ENCODE measurements at places on chromosomes 5 and 9.

- no peak for DNase-seq
These were observed 61.7 kb downstream of the PPP2R2B start for GRCh38 chr5:146816775-146817387.

DNA sequence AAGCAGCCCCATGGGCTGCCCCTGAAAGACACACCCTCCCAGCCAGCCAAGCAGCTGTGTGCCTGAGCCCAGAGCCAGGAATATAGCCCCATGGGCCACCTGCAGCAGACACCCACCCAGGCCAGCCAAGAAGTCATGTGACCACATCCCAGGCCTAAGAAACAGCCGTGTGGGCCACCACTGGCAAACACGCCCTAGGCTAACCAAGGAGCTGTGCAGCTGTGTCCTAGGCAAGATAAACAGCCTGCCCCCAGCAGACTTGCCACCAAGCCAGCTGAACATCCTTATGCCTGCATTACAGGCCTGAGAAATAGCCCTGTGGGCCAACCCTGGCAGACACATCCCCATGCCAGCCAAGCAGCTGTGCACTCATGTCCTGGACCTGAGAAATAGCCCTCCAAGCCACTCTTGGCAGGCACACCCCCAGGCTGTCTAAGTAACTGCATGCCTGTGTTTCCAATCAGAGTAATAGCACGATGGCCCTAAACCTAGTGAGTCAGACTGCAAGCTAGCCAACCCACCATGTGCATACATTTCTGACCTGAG lies 143.0 kb downstream of the ADAMTS6 start:
- no peak for DNase-seq

DNA sequence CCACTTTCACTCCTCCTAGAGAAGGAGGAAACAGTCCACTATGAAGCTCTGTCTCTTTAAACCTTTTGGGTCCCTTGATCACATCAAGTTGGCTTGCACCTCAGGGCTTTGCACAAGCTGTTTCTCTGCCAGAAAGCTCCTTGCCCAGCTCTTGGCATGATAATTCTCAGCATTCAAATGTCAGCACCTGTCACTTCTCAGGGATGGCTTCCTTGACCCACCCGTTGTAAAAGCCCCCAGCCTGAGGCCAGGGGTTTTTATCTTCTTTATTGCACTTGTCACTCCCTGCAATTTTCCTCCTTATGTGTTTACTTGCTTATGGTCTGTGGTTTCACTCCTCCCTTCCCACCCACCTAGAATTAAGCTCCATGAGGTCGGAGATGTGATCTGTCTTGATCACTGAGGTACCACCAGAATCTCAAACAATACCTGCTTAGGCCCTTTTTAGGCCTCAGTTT lies 200.7 kb upstream of the TBC1D2 start:
- DNase-seq: no peak

DNA sequence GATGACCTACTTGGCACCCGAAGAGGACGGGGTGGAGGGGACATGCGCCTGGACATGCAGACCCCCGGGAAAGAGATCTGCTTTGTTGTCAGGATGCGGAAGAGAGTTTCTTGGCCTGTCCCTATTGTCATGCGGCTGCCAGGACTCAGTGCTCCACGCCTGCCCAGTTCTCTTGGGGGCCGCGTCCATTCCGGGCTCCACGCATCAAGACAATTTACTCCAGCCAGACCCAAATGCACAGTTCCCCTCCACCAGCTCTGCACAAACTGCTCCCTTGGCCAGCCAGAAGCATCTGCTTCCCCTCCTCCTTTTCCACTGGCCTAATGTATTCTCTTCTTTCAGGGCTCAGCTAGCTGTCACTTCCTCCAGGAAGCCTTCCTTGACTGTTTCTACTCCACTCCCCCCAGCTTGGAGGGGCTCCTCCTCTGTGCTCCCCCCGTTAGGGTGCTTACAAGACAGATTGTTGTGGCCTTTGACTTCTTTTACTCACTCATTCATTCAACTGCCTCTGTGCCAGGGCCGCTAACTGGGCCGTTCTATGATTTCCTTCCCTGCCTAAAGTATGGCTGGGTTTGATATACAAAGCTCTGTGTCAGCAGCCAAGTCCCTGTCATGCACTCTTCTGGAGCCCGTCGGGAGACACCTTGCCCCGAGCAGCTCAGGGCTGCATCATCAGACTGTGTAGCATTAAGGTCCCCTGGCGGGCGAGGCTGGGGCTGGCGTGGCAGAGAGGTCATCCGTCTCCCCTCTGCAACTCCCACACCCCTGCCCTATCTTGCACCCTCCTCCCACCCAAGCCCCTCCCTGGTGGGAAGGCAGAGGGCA lies 6.6 kb downstream of the FIBCD1 start:
- no peak for DNase-seq

- no peak for DNase-seq
These were observed 246.8 kb upstream of the IRX1 start for GRCh38 chr5:3348576-3349535.

DNA sequence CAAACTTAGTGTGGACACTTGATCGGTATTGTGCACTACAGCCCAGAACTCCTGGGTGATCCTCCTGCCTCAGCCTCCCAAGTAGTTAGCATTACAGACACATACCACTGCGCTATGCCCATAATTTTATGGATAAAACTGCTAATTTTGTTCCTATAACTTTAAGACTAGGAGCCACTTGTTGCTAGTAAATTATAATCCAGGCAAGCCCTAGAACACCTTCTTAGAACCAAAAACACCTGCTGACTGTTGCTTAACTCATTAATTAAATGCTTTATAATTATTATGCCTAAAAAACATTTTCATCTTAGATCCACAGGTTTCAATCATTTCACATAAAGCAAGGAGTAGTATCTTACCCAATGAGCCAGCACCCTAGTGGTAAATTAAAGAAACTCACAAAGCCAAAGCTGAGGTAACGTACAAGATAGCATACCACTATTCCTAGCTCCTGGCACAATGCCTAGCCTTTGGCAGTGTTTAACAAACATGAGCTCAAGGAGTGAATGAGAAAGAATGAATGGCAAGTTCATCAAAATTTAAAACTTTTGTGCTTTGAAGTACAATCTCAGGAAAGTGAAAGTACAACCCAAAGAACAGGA lies 5.4 kb downstream of the MRPS27 start:
- no peak for DNase-seq

DNA sequence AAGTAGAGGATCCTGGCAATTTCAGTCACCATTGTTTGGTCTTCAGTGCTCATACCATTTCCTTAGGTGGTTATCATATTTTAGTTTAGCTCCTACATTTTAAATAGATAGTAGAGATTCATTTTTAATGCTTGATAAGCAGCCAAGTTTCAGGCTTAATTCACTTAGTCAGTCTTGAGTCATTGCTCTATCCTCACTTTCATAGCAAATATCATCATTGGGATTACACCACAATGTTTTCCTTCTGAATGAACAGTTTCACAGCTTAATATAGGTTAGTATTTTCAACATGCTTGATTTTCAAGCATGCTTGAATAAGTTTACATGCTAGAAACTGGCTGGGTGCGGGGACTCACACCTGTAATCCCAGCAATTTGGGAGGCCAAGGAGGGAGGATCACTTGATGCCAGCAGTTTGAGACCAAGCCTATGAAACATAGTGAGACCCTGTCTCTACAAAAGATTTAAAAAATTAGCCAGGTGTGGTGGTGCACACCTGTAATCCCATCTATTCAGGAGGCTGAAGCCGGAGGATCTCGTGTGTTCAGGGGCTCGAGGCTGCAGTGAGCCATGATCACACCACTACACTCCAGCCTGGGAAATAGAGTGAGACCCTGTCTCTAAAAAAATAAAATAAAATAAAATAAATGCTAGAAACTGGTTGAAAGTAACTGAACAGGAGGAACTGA lies 339.9 kb downstream of the ADGRV1 start:
- DNase-seq: no peak

DNA sequence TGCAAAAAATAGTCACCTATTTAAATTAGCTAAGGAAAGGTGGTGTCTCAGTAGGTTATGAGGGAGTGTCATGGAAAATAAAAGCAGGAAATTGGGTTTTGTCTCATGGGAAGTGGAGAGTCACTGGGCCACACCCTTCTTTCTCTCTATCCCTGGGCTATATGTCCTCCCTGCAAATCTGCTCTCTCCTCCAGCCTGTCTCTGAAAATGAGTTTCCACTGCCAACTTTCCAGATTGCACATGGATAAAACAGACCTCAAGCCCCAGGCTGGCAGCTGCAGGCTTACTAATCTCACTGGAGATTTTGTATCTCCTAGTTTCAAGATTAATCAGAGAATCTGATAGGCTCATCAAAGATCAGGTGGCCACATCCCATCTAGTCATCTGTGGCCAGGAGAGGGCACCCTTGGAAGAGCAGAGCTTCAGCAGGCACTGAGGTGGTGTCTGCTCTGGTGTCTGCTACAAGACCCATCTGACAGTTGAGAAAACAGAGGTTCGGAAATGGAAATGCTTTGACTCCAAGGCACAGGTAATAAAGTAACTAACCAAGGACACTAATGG lies 178.9 kb downstream of the MSX2 start:
- no peak for DNase-seq

DNA sequence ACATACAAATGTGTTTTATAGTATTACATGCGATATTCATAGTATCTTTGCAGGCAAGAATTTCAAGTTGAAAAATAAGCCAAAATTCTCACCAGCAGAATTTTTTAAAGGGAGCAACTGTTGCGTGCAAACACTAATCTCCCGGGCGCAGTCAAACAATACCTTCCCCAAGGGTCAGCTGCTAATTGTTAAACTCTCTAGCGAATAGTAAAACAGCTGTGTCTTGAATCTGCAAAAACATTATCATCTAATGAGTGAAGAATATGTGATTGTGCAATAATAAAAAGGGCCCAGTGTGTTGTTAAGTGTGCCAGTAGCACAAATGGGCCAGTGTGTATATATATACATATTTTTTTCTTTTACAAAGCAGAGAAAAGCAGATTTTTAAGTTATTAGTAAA lies 131.4 kb downstream of the CCDC192 start:
- DNase-seq: no peak

DNA sequence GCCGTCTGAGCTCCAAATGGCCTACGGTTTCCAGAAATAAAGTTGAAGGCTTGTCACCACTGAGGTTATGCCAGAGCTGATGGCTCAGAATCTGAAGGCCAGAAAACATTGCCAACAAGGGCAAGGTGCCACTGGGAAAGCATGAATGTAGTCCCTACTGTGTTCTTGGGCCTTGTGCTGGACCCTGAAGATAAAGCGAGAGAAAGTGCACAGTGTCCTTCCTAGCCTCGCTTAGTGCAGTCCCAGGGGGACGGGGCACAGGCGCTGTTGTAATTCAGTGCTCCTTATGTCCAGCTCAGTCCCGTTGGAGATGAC lies 84.5 kb downstream of the NDFIP1 start:
- no peak for DNase-seq

GRCh38 chr5:179422213-179422855 lies 77.1 kb upstream of the ADAMTS2 start:
- no peak for DNase-seq

- no peak for DNase-seq
These were observed 43.4 kb upstream of the SLC9A3 start for GRCh38 chr5:567664-568060.

GRCh38 chr5:33753704-33754103 lies 138.1 kb downstream of the ADAMTS12 start:
- DNase-seq: no peak

DNA sequence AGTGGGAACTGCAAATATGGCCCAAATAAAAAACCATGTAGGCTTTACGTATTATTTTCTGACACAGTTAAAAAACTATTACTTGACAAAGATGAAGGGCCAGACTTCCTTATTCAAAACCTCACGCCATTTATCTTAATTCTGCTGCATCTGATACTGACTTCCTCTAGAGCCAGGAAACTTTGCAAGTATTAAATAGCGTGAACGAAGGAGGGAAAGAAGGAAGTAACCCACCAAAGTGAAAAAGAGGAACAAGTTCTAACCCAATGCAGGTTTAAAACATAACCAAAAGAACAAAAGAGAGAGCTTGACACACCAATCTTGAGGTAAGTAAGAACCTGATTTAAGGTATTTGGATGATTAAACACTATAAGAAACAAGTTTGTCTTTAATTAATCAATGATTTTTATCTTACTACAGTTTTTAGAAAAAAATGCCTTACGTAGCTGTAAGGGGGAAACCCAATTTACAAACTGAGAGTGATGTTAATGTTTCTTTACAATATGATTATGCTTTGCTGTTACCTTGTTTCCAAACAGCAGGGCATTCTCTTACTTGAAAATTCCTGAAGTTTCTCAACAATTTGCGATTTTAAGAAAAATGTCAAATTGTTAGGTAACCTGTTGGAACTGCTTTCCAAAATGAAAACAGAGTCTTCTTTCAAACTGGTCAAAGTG lies at the start of gene GAPT:
Gene GAPT (plus strand): TSS at position 220 of the 677 bp plus-strand sequence. CDS start 3,102 bp downstream, outside the sequence.
- no peak for DNase-seq

DNA sequence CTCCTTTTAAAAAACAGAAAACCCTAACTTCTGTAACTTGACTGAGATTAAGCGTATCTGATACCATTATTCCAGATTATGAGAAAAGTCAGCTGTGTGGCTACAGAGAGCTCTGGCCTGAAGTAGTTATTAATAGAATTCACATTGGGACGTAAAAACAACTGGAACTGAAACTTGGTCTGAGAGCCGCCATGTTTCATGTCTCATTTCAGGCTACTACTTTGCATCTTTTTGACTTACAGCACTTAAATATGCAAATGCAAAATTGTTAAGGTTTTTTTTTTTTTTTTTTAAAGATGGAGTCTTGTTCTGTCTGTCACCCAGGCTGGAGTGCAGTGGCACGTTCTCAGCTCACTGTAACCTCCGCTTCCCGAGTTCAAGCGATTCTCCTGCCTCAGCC lies 25.2 kb downstream of the MAP3K1 start:
- no peak for DNase-seq

GRCh38 chr5:58244819-58245475 lies 214.9 kb downstream of the PLK2 start:
- DNase-seq: no peak

DNA sequence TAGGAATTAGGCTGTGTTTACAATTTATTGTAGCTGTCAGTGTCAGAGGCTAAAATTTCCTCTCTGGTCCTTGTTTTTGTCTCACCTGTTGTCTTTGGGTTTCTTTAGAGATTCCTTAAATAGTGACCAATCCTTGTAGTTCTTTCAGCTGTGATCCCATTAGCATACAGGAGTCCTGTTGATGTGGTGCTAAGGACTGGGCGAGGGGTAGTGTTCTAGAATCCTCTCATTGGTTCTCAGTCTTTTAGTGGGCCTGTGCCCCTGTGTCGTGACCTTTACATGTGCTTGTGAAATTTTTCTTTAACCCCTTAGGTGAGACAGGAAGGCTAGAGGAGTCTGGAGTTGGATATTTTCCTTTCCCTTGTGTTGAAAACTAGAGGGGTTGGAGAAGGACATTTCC lies 51.2 kb downstream of the ZNF618 start:
- no peak for DNase-seq

DNA sequence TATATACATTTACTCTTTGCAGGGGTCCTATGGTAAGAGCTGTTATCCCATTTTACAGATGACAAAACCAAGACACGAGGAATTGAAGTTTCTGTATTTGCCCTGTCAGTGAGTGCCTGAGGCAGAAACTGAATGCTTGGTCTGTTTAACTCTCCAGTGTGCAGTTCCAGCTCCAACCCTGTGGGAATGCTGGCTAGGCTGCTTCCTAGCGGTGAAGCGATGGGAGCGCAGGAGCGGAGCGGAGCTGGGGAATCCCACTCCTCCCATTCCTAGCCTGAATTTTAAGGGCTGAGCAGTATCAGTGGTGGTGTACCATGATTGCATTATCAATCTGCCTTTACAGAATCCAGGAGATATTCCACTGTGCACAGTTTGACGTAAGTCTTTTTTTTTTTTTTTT lies 202.3 kb downstream of the LRRC70 start:
- DNase-seq: no peak
